Keratinocyte (primary cell): ENCODE measurements at places on chromosomes 1 and 21. TPM values are rescaled to one million over a fixed set of nuclear protein-coding genes. Genes with fewer than 3 reads are reported as not detected.

Gene HSPB7
- polyA plus RNA-seq, result 0.03 to 0.05 TPM in 2 of 3 replicates, not detected in the other

Gene ETV3L
- not detected in 3 replicates for polyA plus RNA-seq

Gene TMEM81
- polyA plus RNA-seq, result 1.4 to 1.7 TPM (median 1.6 TPM) in 3 replicates

Gene SPTA1
- polyA plus RNA-seq, result not detected in 3 replicates

Gene TDRD5
- polyA plus RNA-seq, result 0.04 TPM in 1 of 3 replicates, not detected in the others

Gene ELAPOR1
- 0.21 to 0.36 TPM (median 0.24 TPM) in 3 replicates for polyA plus RNA-seq

Gene GALE
- polyA plus RNA-seq, result 52.8 to 68.3 TPM (median 66.9 TPM) in 3 replicates

Gene FGGY
- 12.2 to 20.3 TPM (median 16.6 TPM) in 3 replicates for polyA plus RNA-seq

Gene MEF2D
- polyA plus RNA-seq, result 8.7 to 11.5 TPM (median 9.3 TPM) in 3 replicates

Gene PTPRU
- 4.3 to 6.4 TPM (median 5.4 TPM) in 3 replicates for polyA plus RNA-seq

Gene CA6
- polyA plus RNA-seq, result not detected in 3 replicates

Gene TMEM82
- polyA plus RNA-seq, result not detected in 3 replicates

Gene HSPG2
- 9.0 to 20.7 TPM (median 17.0 TPM) in 3 replicates for polyA plus RNA-seq

Gene RRP1B
- polyA plus RNA-seq, result 13.0 to 24.0 TPM (median 19.8 TPM) in 3 replicates

Gene IL22RA1
- polyA plus RNA-seq, result 1.7 to 2.1 TPM (median 1.9 TPM) in 3 replicates

Gene SYTL1
- polyA plus RNA-seq, result 15.5 to 34.0 TPM (median 15.6 TPM) in 3 replicates

Gene GNAT2
- polyA plus RNA-seq, result 0.17 to 0.23 TPM in 2 of 3 replicates, not detected in the other

Gene TENT5C
- 0.10 to 0.13 TPM (median 0.10 TPM) in 3 replicates for polyA plus RNA-seq

Gene PRPF38A
- polyA plus RNA-seq, result 13.5 to 29.5 TPM (median 21.6 TPM) in 3 replicates

Gene PAQR6
- polyA plus RNA-seq, result 0.78 to 2.2 TPM (median 1.00 TPM) in 3 replicates

Gene FYB2
- not detected in 3 replicates for polyA plus RNA-seq

Gene IKBKE
- 8.2 to 10.5 TPM (median 8.9 TPM) in 3 replicates for polyA plus RNA-seq

Gene PLD5
- 6.3 to 7.2 TPM (median 6.9 TPM) in 3 replicates for polyA plus RNA-seq

Gene CYP4A11
- polyA plus RNA-seq, result not detected in 3 replicates

Gene CTPS1
- 21.3 to 81.1 TPM (median 43.3 TPM) in 3 replicates for polyA plus RNA-seq

Gene CDCA8
- polyA plus RNA-seq, result 3.7 to 22.1 TPM (median 15.1 TPM) in 3 replicates

Gene OR14K1
- not detected in 3 replicates for polyA plus RNA-seq

Gene RGS16
- polyA plus RNA-seq, result 0.18 to 0.34 TPM (median 0.19 TPM) in 3 replicates

Gene JUN
- polyA plus RNA-seq, result 31.2 to 83.1 TPM (median 70.1 TPM) in 3 replicates

Gene HSD3B2
- polyA plus RNA-seq, result not detected in 3 replicates

Gene TP73
- polyA plus RNA-seq, result 0.10 to 0.23 TPM (median 0.14 TPM) in 3 replicates

Gene HEYL
- not detected in 3 replicates for polyA plus RNA-seq

Gene SPATA45
- polyA plus RNA-seq, result not detected in 3 replicates

Gene U2AF1
- 13.6 to 61.2 TPM (median 22.8 TPM) in 3 replicates for polyA plus RNA-seq

Gene LRRC8B
- polyA plus RNA-seq, result 1.3 to 2.0 TPM (median 1.5 TPM) in 3 replicates

Gene RAP1GAP
- 0.95 to 1.6 TPM (median 1.1 TPM) in 3 replicates for polyA plus RNA-seq

Gene SELL
- polyA plus RNA-seq, result 0.03 to 0.08 TPM in 2 of 3 replicates, not detected in the other

Gene FCRL6
- not detected in 3 replicates for polyA plus RNA-seq

Gene PDZK1
- polyA plus RNA-seq, result 0.08 to 0.21 TPM (median 0.15 TPM) in 3 replicates

Gene SPATA6
- polyA plus RNA-seq, result 0.77 to 2.4 TPM (median 1.7 TPM) in 3 replicates

Gene CYP4A22
- polyA plus RNA-seq, result not detected in 3 replicates

Gene GNG5
- 126 to 167 TPM (median 132 TPM) in 3 replicates for polyA plus RNA-seq

Gene EDARADD
- polyA plus RNA-seq, result 10.5 to 12.3 TPM (median 11.4 TPM) in 3 replicates

Gene TCEA3
- polyA plus RNA-seq, result 0.18 to 0.63 TPM (median 0.38 TPM) in 3 replicates

Gene C1orf87
- polyA plus RNA-seq, result not detected in 3 replicates

Gene RASAL2
- polyA plus RNA-seq, result 27.2 to 36.3 TPM (median 29.1 TPM) in 3 replicates

Gene CRP
- polyA plus RNA-seq, result not detected in 3 replicates

Gene CTSS
- polyA plus RNA-seq, result 1.4 to 1.8 TPM (median 1.7 TPM) in 3 replicates

Gene DHCR24
- polyA plus RNA-seq, result 363 to 515 TPM (median 434 TPM) in 3 replicates

Gene FCAMR
- polyA plus RNA-seq, result not detected in 3 replicates

Gene CFHR2
- not detected in 3 replicates for polyA plus RNA-seq

Gene VCAM1
- polyA plus RNA-seq, result not detected in 3 replicates

Gene TCHH
- polyA plus RNA-seq, result 0.07 to 0.25 TPM (median 0.14 TPM) in 3 replicates
